ENCODE measurements at places on chromosomes 4 and X.

DNA sequence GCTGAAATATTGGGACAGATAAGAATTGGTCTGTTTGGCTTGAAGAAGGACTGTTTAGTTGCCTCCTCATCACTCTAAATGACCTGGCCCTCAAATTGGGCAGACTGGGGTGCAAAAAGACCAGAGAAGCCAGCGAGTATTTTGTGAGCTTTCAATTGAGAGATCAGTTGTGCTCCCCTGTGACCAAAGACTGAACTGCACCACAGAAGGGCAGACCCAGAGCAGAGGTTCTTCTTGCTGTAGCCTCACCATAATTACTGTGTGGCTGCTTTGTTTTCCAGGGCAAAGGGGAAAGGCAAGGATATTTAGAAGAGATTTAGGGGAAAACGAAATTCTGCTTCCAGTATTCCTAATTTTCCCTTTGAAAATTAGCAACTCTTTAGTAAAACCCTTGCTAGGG is 104.0 kb upstream of the MBNL3 start:
- DNase-seq = no peak

DNA sequence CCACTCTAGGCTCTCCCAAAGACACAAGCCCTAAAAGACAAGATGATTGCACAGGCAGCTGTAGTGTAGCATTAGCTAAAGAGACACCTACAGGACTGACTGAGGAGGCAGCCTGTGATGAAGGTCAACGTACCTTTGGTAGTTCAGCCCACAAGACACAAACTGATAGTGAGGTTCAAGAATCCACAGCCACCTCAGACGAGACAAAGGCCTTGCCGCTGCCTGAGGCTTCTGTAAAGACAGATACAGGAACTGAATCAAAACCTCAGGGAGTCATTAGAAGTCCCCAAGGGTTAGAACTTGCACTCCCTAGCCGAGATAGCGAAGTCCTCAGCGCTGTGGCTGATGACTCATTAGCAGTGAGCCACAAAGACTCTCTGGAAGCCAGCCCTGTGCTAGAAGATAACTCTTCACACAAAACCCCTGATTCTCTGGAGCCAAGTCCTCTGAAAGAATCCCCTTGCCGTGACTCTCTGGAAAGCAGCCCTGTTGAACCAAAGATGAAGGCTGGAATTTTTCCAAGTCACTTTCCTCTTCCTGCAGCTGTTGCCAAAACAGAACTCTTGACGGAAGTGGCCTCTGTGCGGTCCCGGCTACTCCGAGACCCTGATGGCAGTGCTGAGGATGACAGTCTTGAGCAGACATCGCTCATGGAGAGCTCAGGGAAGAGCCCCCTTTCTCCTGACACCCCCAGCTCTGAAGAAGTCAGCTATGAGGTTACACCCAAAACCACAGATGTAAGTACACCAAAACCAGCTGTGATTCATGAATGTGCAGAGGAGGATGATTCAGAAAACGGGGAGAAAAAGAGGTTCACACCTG is 306.3 kb downstream of the ANK2 start:
- peak; percentile 79 for DNase-seq

- peak; percentile 65 for DNase-seq
Measured at GRCh38 chrX:30887721-30888120, 1.3 kb downstream of the TAB3 start.

- DNase-seq = no peak
Measured at GRCh38 chr4:93461541-93461940, 367.0 kb upstream of the ATOH1 start.

DNA sequence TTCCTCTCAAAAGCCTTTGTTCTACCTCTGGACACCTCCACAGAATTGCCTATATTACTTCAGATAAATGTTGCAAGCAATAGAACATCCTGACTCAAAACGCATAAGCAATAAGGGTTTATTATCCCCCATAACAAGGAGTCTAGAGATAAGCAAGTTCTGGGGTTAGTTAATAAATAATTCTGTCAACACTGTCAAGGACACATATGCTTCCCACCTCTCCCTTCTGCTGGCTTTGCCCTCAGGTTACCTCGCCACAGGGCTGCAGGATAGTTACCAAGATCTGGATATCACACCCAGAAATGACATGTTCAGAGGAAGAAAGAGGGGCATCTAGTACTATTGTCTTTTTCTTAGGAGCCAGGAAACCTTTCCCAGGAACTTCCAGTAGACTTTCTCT is 14.0 kb upstream of the DUSP21 start:
- no peak for DNase-seq

- DNase-seq = no peak
Measured at GRCh38 chrX:76439188-76439587, 11.7 kb downstream of the MAGEE1 start.

GRCh38 chrX:46268412-46268811 is 276.8 kb downstream of the ZNF674 start:
- no peak for DNase-seq

GRCh38 chrX:24264383-24264782 is 49.5 kb downstream of the SUPT20HL2 start:
- no peak for DNase-seq

- DNase-seq = peak; percentile 70
Measured at GRCh38 chr4:77586951-77587383, 18.7 kb upstream of the CXCL13 start.

DNA sequence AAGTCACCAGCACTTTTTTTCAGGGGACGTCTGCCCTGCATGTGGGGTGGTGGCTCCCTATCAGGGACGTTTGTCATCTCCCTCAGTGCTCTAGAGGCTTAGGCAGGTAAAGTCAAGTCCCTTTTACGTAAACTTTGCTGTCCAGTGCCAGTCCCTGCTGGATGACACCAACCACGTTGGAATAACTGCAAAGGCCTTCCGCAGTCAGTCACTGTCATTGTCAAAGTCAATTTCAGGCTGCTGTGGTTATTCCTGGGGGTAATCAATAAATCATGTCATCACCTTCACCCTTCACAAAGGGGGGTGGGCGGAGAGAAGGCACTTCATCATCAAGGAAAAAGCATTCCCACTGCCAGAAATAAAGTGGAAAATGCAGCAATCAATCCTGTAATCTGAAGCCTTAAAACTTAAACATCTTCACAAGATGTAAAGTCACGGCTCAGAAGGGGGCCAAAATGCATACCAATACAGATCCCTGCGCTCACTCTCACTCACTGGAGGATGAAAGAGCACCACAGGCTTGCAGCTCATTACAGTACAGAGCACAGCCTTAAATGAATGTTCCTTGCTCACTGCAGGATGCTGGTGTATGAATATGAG is 56.2 kb downstream of the CLDN22 start:
- DNase-seq = no peak

DNA sequence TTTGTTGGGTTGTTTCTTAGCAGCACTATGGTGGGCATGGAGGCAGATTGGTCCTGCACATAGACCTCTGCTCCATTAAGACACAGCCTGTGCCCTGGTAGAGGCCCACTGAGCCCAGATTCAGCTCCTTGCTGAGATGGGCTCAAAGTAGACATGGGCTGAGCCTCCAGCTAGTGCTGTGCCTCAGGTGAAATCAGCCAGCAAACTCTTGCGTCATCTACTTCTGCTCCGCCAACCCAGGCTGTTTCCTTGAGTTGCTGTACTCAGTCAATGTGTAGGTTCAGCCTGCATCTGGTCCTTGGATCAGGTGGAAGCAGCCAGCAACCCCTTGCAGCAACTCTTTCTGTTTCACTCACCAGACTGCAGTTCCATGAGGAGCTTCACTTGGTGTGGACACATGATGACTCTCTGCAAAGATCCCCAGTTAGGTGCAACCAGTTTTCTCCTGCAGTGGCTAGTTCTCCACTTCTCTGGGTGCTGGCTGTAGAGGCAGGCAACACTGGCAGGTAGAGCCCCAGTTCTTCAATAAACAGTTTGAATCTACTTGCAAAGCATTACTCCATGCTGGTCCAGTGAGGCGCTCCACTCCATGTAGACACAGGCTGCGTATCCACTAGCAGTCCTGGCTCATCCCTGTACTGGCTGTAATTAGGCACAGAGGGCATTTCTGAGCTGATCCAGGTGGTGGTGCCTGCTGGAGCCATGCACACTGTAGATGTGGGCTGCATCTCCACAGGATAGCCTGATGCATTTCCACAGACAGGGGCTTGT is 199.0 kb upstream of the MAMLD1 start:
- no peak for DNase-seq

DNA sequence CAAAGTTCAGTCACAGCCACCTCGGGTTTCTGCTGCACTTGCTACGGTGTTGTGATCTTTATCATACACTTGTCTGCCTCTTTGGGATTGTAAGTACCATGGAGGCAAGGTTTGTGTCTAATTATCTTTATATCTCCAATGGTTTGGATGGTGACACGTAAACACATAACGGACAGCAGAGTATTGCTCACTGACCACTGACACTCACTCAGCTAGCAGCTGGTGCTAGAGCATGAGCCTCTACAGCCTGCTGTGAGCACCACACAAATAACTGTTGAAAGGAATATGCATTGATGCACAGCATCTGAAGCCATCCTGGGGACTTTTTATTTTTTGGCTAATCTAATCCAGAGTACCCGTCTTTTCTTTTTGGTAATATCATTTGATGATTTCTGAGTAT is 156.0 kb downstream of the DCLK2 start:
- DNase-seq = no peak

DNA sequence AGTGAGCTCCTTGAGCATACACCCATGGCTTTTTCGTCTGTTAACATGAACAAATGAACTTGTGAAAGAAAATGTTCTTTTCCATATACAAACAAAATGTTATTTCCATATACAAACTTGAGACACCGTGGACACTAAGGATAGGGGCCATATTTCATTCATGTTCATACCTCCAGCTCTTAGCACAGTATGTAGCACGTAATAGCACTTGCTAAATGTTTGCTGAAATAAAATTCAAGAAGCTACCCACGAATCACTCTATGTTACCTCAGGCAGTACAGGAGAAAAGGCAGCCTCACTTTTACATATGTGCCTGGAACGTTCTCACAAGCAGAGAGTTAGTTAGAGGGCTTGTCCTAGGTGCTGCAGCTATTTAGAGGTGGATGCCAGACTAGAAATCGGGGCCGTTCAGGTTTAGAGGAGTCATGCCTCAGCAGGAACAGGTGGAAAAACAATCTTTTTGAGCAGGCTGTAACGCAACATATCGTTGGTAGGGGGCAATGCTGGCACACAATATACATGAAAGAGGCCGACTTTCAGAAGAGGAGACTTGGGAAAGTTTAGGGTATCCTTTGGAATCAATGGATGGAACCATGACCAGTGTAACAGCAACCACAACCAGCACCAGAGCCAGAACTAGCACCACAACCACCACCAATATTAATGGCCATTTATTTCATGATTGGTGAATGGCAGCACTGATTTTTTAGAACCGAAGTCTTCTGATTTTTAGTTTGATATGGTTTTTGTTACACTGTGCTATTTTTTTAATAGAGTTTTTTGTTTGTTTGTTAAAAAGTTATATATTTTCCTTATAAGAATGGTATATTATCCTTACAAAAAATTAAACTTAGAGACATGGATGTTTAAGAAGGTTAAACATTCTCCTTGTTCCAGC is 14.8 kb upstream of the PAQR3 start:
- no peak for DNase-seq

GRCh38 chrX:30657196-30658161 is 4.3 kb downstream of the GK start:
- peak; percentile 22 for DNase-seq

DNA sequence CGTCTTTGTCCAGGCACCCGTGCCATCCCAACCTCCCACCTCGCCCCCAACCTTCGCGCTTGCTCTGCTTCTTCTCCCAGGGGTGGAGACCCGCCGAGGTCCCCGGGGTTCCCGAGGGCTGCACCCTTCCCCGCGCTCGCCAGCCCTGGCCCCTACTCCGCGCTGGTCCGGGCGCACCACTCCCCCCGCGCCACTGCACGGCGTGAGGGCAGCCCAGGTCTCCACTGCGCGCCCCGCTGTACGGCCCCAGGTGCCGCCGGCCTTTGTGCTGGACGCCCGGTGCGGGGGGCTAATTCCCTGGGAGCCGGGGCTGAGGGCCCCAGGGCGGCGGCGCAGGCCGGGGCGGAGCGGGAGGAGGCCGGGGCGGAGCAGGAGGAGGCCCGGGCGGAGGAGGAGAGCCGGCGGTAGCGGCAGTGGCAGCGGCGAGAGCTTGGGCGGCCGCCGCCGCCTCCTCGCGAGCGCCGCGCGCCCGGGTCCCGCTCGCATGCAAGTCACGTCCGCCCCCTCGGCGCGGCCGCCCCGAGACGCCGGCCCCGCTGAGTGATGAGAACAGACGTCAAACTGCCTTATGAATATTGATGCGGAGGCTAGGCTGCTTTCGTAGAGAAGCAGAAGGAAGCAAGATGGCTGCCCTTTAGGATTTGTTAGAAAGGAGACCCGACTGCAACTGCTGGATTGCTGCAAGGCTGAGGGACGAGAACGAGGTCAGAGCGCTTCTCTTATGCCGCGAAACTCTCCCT is at the start of gene TET2:
Gene TET2 (plus strand): TSS at position 601 of the 740 bp plus-strand sequence. CDS start 87,067 bp downstream, outside the sequence.
- DNase-seq = peak; percentile 83

DNA sequence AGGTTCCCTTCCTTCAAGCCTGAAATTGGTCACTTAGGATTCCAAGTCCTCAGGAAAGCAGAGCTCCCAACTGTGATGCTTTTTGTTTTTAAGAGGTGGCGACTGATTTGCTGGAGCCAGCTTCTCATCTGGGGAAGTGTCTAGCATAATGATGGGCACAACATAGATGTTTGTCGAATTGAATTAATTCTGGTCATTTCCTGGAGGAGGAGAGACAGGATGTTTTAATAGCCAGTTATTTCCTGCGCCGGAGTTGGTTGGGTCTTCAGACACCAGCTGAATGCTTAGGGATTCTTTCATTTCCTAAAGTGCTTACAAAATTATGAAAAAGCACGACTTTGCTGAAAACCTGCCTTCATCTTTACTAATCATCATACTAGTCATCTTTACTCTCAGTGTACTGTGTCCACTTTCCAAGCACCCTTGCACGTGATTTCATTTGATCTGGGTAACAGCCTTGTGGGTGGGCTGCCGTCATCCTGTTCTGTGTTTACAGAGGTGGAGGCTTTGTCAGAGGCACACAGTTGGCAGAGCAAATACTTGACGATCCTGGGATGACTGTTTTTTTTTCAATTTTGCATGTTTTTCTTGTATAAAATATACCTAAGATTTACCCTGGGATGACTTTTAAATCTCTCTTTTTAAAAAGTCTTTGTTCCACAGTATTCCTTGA is 49.5 kb downstream of the RGS12 start:
- DNase-seq = no peak

DNA sequence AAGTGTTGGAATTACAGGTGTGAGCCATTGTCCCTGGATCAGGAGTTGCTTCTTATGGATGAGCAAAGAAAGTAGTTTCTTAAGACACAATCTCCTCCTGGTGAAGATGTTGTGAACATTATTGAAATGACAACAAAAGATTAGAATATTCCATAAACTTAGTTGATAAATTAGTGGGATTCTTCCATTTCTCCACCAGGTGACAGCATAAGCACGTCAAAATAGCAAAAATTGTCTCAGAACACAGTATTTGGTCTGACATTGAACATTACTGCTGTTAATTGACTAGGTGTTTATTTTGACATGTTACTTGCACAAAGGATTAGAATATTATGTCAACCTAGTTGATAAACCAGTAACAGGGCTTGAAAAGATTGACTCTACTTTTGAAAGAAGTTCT is 21.6 kb downstream of the CLDN34 start:
- no peak for DNase-seq

- DNase-seq = no peak
Measured at GRCh38 chrX:1137531-1137930, 74.9 kb downstream of the CRLF2 start.

- no peak for DNase-seq
Measured at GRCh38 chrX:65635378-65635777, 32.1 kb upstream of the MSN start.

All from activated CD4-positive, alpha-beta T cell treated with anti-CD3 and anti-CD28 coated beads, Interleukin-2, amount 50 U/mL, for 48 hours (primary cell).